ENCODE measurements at places on chromosomes 4 and X.

DNA sequence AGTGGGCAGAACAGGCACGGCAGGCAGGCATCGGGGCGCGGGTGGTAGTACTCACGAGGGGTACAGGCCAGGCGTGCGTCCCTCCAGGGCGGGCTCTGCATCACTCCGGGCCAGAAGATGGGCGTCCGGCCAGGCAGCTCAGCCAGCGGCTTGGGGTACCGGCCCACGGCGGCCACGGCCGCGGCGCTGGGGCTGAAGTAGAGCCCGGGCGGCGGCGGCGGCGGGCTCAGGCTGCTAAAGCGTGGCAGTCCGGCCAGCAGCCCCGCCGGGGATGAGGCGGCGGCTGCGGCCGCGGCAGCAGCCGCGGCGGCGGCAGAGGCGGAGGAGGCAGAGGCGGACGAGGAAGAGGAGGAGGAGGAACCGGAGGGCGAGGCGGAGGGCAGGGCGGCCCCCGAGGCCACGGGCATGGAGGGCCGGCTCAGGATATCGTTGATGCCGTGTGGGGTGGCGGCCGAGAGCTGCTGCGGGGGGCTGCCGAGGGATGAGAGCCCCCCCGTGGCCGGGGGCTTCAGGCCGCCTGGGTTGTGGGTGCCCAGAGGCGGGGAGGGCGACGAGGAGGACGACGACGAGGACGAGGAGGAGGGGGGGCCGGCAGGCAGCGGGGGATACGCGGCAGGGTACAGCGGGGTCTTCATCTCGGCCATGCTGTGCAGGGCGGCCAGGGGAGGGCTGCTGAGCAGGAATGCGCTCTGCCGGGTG lies 1.4 kb downstream of the NKX6-1 start:
- no peak for DNase-seq

DNA sequence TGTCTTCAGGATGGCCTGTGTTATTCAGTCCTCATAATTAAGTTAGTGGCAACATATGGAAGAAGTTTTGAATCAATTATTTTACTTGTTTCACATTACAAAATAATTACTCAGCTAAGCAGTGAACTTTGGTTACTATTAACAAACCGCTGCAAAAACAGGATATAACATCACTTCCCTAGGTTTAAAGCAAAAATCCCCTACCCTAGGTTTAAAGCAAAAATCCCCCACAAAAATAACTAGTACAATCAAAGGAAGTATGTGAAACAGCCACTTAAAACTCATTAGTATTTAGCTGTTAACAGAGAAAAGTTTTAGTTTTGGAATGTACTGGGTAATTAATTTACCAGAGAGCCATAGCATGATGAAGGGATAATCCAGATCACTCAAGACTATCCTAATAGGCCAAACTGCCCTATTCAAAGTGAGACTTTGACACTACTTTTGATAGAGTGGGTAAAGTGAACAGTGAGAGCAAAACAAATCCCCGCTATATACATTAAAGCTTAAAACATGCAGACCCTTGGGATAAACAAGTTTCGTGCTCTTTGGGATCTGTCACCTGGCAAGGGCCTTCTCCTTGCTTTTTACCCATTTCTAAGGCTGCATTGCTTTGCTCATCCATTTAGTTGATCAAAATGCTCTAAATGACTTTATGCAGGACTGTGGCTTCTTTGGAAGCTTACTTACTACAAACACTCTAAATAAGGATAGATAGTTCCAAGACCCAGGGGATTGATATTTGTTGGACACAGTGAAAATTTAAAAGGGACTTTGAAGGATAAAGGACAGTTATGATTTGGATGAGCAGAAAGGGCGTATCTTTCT lies 36.4 kb upstream of the GPR174 start:
- DNase-seq = no peak

DNA sequence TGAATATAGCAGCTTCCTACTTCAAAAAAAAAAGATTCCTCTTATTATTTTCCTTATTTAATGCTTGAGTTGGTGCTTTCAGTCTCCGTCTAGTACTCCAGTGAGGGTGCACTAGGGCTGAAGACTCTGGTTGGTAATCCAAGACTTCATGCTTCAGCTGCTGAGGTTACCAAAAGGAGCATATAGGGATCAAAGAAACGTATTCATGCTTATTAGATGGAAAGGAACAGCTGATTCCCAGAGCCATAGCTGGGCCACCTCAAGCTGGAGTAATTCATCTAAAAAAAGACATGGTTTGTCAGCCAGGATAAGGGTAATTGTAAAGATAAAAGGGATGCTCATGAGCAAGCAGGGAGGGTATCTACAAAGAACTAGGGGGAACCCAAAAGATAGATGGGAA lies 131.7 kb upstream of the FAM47B start:
- no peak for DNase-seq

DNA sequence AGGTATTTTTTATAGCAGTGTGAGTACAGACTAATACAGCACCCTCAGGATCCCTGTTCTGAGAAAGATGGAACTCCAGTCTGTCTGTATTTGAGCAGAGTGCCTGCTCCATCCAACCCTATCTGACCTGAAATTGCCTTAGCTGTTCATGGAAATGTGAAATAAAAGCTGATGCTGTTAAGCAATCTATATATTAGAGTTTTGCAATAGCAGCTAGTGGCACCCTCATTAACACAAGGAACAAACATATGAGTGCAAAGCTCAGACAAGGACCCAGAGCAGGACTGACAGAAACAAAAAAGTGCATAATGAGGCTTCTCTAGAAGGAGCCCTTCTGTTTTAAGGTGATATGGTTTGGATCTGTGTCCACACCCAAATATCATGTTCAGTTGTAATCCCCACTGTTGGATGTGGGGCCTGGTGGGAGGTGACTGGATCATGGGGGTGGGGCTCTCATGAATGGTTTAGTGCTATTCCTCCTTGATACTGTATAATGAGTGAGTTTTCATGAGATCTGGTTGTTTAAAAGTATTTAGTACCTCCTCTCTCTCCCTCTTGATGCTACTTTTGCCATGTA lies 272.9 kb upstream of the KLF3 start:
- no peak for DNase-seq

DNA sequence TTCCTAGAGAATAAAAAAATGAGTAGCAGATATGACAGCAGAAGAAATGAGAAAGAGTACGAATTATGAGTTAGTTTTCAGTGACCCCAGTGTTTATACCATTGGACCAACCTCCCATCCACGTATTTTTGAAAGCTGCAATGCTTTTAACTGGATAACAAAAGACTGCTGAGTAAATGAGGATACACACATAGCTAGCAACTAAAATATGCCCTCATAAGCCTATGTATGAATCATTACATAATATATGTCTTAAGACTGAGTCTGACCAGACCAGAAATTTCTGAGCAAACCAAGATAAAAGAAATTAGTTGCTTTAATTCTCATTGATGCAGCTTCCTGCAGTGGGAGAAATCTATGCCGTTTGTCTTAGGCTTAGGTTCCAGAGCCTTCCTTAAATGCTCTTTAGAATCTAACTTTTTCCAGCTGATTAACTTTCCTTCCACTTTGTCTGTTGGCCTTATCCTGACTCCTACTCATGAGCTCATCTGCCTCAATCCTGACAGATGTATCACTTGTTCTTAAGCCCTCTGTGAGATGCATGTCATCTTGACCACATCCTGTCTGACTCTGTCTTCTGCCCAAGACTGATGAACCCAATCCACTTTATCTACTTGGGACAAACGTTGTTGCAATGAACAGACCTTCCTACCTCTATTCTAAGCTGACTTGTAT lies 301.4 kb upstream of the AADAT start:
- no peak for DNase-seq

All from cortex of kidney (tissue), 1 donor.